ENCODE measurements at places on chromosomes 4 and X. TPM values are rescaled to one million over a fixed set of nuclear protein-coding genes. Genes with fewer than 3 reads are reported as not detected.
A peak's percentile ranks its signal among the peaks of the same experiment; 100 is the strongest.

Gene CCDC149
- not detected for total RNA-seq

DNA sequence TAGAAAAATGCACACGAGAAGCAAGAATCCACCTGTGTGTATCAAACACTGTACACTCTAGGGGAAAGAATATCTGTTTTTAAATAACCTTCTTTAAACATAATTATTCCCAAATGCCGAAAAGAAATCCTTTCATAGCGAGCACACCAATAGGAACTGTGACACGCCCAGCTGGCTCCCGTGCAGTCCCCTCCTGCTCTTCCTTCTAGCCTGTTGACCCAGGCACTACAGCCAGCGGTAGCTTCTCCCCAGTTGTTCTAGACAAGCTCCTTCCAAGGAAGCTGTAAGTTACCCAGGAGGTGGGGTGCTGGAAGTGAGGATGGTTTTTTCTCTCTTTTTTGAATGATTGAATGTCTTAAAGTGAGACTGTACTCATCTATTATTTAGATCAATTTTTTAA, 19.5 kb upstream of the NOCT start:
- no peak overlapping the region for H3K4me3 ChIP-seq
- no peak for DNase-seq
- H3K27me3 ChIP-seq, result peaks cover 10% of the 10 kb centered on the region
- no peaks in the 10 kb centered on the region for H3K4me1 ChIP-seq
- no peak overlapping the region for H3K27ac ChIP-seq

DNA sequence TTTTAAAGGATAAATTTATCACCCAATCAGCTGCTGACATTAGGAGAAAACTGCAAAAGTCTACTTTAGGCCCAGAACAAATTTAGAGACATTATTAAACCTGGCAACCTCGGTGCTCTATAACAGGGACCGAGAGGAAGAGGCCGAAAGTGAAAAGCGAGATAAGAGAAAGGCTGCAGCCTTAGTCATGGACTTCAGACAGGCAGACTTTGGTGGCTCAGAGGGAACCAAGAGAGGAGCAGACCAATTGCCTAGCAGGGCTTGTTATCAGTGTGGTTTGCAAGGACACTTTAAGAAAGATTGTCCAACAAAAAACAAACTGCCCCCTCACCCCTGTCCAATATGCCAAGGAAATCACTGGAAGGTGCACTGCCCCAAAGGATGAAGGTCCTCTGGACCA, 12.8 kb upstream of the UGT2B10 start:
- no peak overlapping the region for H3K4me3 ChIP-seq
- H3K27me3 ChIP-seq, result no peaks in the 10 kb centered on the region
- H3K36me3 ChIP-seq, result no peaks in the 10 kb centered on the region
- H3K27ac ChIP-seq, result no peak overlapping the region
- DNase-seq, result no peak
- H3K4me1 ChIP-seq, result no peaks in the 10 kb centered on the region

Gene SMIM43
- total RNA-seq, result not detected

Gene TMA16
- 29.5 TPM for total RNA-seq

DNA sequence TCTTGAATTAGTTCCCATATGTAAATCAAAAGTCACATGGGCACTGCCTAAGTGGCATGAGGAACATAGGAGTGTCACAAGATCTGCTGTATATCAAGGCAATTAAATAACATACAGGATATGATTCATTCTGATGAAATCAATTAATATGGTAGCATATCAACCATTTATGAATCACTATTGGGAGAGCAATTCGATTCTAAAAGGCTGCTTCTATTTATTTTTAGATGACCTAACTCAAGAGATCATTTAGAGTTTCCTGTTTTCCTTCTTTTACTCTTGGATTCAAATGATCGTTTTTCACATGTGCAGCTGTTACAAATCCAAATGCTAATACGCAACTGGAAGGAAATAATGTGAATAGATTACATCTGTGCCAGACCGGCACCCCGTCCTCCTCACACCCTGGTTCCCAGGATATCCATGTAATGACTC, 81.9 kb downstream of the HCCS start:
- no peaks in the 10 kb centered on the region for H3K27me3 ChIP-seq
- no peaks in the 10 kb centered on the region for H3K36me3 ChIP-seq
- no peaks in the 10 kb centered on the region for H3K4me1 ChIP-seq
- no peak overlapping the region for H3K27ac ChIP-seq
- DNase-seq, result no peak

- peaks cover 5% of the 10 kb centered on the region for H3K27me3 ChIP-seq
- no peak overlapping the region for H3K4me3 ChIP-seq
- no peak for DNase-seq
- H3K36me3 ChIP-seq, result no peaks in the 10 kb centered on the region
- no peak overlapping the region for H3K27ac ChIP-seq
- peaks cover 2% of the 10 kb centered on the region for H3K4me1 ChIP-seq
Measured at GRCh38 chr4:105119356-105119755, 27.3 kb upstream of the TET2 start.

DNA sequence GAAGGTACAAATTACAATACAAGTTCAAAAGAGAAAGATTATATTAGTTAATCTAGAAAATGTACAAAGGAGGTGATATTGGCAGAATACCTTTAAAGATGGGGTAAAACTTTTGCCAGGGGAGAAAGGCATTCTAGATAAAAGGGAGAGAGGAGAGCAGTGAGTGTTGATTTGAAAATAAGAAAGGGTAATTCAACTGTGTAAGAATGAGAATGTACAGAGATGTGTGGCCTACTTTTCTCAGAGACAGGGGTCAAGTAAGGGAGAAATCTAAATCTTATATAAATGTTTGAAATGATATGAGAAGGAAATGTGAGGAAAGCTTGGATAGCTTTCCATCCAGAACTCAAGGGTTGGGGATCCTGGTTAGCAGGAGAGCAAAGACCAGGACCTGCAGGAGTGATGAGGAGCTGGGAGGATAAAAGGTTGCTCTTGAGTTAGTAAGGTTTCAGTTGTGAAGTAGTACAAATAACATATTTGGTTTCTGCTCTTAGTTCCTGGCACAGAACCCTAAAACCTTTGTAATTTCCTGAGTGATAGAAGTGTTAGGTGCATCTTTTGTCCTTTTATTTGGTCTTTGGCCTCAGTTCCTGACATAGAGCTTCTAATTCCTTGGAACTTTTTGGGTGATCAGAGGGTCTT, 489.9 kb downstream of the INPP4B start:
- peaks cover 5% of the 10 kb centered on the region for H3K36me3 ChIP-seq
- peak overlapping the region; percentile 83 for H3K27ac ChIP-seq
- H3K4me1 ChIP-seq, result peaks cover 55% of the 10 kb centered on the region
- peak overlapping the region; percentile 38 for H3K4me3 ChIP-seq
- no peaks in the 10 kb centered on the region for H3K27me3 ChIP-seq

- DNase-seq, result no peak
- peaks cover 5% of the 10 kb centered on the region for H3K4me1 ChIP-seq
- H3K36me3 ChIP-seq, result no peaks in the 10 kb centered on the region
- H3K4me3 ChIP-seq, result no peak overlapping the region
- H3K27me3 ChIP-seq, result no peaks in the 10 kb centered on the region
Measured at GRCh38 chr4:21790438-21791029, 158.0 kb downstream of the KCNIP4 start.

Gene GAGE12G
- not detected for total RNA-seq

Gene SUPT20HL2
- not detected for total RNA-seq

GRCh38 chrX:74405973-74406489, 15.3 kb upstream of the SLC16A2 start:
- H3K4me1 ChIP-seq, result no peaks in the 10 kb centered on the region
- H3K4me3 ChIP-seq, result no peak overlapping the region
- H3K27ac ChIP-seq, result no peak overlapping the region
- peaks cover 3% of the 10 kb centered on the region for H3K27me3 ChIP-seq
- H3K36me3 ChIP-seq, result no peaks in the 10 kb centered on the region

- H3K27ac ChIP-seq, result no peak overlapping the region
- no peak for DNase-seq
- peaks cover 15% of the 10 kb centered on the region for H3K27me3 ChIP-seq
- H3K4me1 ChIP-seq, result no peaks in the 10 kb centered on the region
- no peaks in the 10 kb centered on the region for H3K36me3 ChIP-seq
- H3K4me3 ChIP-seq, result no peak overlapping the region
Measured at GRCh38 chr4:83679254-83679653, 143.3 kb downstream of the GPAT3 start.

- no peaks in the 10 kb centered on the region for H3K36me3 ChIP-seq
- DNase-seq, result no peak
- H3K27ac ChIP-seq, result no peak overlapping the region
- no peak overlapping the region for H3K4me3 ChIP-seq
Measured at GRCh38 chrX:66676990-66677389, 38.1 kb upstream of the EDA2R start.

GRCh38 chr4:174580597-174580996, 58.3 kb upstream of the HPGD start:
- peaks cover 1% of the 10 kb centered on the region for H3K27me3 ChIP-seq
- H3K4me1 ChIP-seq, result no peaks in the 10 kb centered on the region
- no peak overlapping the region for H3K4me3 ChIP-seq
- H3K27ac ChIP-seq, result no peak overlapping the region
- no peaks in the 10 kb centered on the region for H3K36me3 ChIP-seq

DNA sequence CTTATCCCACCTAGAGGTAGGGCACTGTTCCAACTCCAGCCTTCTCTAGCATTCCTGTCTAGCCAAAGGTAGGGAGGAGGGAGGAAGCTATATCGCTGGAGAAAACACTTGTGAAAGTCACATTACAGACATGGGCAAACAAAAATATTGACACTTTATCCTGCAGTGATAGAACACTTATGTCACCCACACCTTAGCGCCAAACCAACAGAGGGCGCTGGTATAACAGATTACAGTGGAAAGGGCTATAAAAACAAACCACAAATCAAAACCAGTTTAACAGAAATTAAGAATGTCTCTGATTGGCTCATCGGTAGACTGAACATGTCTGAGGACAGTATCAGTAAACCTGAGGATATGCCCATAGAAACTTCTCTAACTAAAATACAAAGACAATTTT, 451.3 kb downstream of the TLL1 start:
- no peak overlapping the region for H3K27ac ChIP-seq
- H3K36me3 ChIP-seq, result no peaks in the 10 kb centered on the region
- no peak for DNase-seq
- no peaks in the 10 kb centered on the region for H3K27me3 ChIP-seq

Gene SRPK3
- not detected for total RNA-seq

- H3K27ac ChIP-seq, result no peak overlapping the region
- no peak for DNase-seq
- H3K4me3 ChIP-seq, result no peak overlapping the region
- no peaks in the 10 kb centered on the region for H3K36me3 ChIP-seq
- no peaks in the 10 kb centered on the region for H3K27me3 ChIP-seq
Measured at GRCh38 chr4:110667670-110668069, 44.8 kb upstream of the PITX2 start.

- H3K27me3 ChIP-seq, result peaks cover 3% of the 10 kb centered on the region
- H3K36me3 ChIP-seq, result peaks cover 6% of the 10 kb centered on the region
- no peak for DNase-seq
Measured at GRCh38 chrX:66110112-66110511, 53.9 kb upstream of the HEPH start.

GRCh38 chr4:147488556-147488955, 7.7 kb downstream of the EDNRA start:
- no peak for DNase-seq
- peaks cover 8% of the 10 kb centered on the region for H3K27me3 ChIP-seq
- no peaks in the 10 kb centered on the region for H3K4me1 ChIP-seq
- H3K4me3 ChIP-seq, result no peak overlapping the region
- H3K27ac ChIP-seq, result no peak overlapping the region
- no peaks in the 10 kb centered on the region for H3K36me3 ChIP-seq

DNA sequence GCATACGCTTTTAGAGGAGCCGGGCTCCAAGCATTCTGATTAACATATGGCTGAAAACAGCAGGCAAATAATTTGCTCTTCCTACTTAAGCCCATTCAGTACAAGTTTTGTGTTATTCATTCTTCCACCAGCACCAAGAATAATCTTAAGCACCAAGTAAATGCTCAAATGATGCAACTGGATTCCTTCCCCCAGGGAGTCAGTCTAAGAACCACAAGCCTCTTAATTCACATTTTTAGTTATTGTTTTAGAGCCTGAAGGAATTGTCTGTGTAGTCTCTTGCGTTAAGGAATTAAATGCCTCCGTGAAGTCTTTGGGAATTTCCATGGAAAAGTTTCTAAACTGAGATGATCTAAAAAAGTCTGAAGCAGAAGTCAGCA, 61.5 kb upstream of the MAGEB2 start:
- H3K36me3 ChIP-seq, result no peaks in the 10 kb centered on the region
- H3K27me3 ChIP-seq, result no peaks in the 10 kb centered on the region
- no peak overlapping the region for H3K27ac ChIP-seq
- H3K4me3 ChIP-seq, result no peak overlapping the region
- no peak for DNase-seq

- H3K4me3 ChIP-seq, result no peak overlapping the region
- no peak for DNase-seq
- peaks cover 5% of the 10 kb centered on the region for H3K27me3 ChIP-seq
- no peak overlapping the region for H3K27ac ChIP-seq
Measured at GRCh38 chr4:108385076-108385475, 216.3 kb upstream of the LEF1 start.

DNA sequence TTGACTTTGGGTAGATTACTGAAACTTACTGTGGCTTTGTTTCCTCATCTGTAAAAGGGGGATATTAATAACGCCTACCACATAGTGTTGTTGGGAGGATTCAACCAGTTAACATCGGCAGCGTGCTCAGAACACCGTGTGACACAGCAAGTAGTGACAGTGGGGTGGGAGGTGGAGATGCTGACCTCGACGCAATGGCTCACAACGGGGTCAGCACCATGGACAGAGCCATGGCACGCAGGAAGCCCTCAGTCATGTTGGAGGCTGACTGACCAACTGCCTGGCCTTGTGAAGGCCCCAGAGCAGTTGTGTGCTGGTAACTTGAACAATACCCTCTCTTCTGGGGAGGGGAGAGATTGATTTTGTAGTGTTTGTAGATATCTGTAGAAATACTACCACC, 93.2 kb downstream of the WFS1 start:
- H3K27me3 ChIP-seq, result peaks cover 3% of the 10 kb centered on the region
- no peak overlapping the region for H3K27ac ChIP-seq
- no peaks in the 10 kb centered on the region for H3K4me1 ChIP-seq
- H3K4me3 ChIP-seq, result no peak overlapping the region
- H3K36me3 ChIP-seq, result no peaks in the 10 kb centered on the region

DNA sequence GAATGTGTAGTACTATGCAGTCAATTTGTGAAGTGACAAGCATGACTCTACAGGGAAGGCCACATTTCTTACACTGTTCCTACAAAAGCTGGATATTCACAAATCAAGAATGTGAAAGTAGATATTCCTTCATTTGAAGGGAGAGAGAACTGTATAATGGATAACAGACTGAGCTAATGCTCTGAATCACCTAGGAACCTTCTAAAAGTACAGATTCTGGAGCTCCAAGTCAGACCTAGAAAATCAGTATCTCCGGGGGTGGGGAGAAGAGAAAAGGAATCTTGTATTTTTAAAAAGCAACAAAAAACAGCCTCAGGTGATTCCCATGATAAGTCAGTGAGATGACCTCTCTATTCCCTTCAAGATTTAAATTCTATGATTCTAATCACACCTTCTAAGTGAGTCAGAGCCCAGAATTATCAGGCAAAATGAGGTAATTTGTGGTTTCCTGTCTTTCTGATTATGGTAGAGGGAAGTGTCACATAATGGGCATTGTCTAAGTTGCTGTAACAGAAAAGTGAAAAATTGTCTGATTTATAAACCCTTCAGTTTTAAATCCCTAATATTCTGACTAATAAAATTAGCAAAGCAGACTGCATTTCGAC, 80.9 kb downstream of the IL21 start:
- no peak overlapping the region for H3K27ac ChIP-seq
- peaks cover 30% of the 10 kb centered on the region for H3K4me1 ChIP-seq
- no peak for DNase-seq

Gene NPY2R
- total RNA-seq, result not detected

Gene ERAS
- not detected for total RNA-seq
